Right atrium auricular region (tissue), 2 donors: ENCODE measurements at places on chromosomes 12 and 14. TPM values are rescaled to one million over a fixed set of nuclear protein-coding genes. Genes with fewer than 3 reads are reported as not detected.

TCL1A gene
- not detected for total RNA-seq

CNTN1 gene
- total RNA-seq, result 0.16 TPM

MGP gene
- total RNA-seq, result 454 TPM

KRT83 gene
- total RNA-seq, result not detected

NGB gene
- total RNA-seq, result not detected

TRPV4 gene
- 0.59 TPM for total RNA-seq

NAV3 gene
- total RNA-seq, result 4.4 TPM

CDCA4 gene
- total RNA-seq, result 5.1 TPM

ARF6 gene
- 25.1 TPM for total RNA-seq

ZNF605 gene
- total RNA-seq, result 3.3 TPM

DNAAF2 gene
- total RNA-seq, result 6.3 TPM

RHEBL1 gene
- total RNA-seq, result not detected

DPPA3 gene
- not detected for total RNA-seq

SERPINA12 gene
- not detected for total RNA-seq

LMNTD1 gene
- 1.0 TPM for total RNA-seq

LRRIQ1 gene
- 0.12 TPM for total RNA-seq

PTPRR gene
- 0.37 TPM for total RNA-seq

SYNE3 gene
- total RNA-seq, result 8.2 TPM

SMOC1 gene
- total RNA-seq, result 18.6 TPM

NINJ2 gene
- 8.8 TPM for total RNA-seq

ACSS3 gene
- total RNA-seq, result 20.3 TPM

PRR4 gene
- total RNA-seq, result 1.6 TPM

INTS13 gene
- 27.0 TPM for total RNA-seq

CPNE6 gene
- total RNA-seq, result 0.24 TPM

VRTN gene
- total RNA-seq, result not detected

DLST gene
- 71.1 TPM for total RNA-seq

RASSF9 gene
- 2.9 TPM for total RNA-seq

AP1G2 gene
- 6.6 TPM for total RNA-seq

GSG1 gene
- total RNA-seq, result not detected
